CD8-positive, alpha-beta T cell (primary cell): ENCODE measurements at places on chromosomes 3 and 15. TPM values are rescaled to one million over a fixed set of nuclear protein-coding genes. Genes with fewer than 3 reads are reported as not detected.

DNA sequence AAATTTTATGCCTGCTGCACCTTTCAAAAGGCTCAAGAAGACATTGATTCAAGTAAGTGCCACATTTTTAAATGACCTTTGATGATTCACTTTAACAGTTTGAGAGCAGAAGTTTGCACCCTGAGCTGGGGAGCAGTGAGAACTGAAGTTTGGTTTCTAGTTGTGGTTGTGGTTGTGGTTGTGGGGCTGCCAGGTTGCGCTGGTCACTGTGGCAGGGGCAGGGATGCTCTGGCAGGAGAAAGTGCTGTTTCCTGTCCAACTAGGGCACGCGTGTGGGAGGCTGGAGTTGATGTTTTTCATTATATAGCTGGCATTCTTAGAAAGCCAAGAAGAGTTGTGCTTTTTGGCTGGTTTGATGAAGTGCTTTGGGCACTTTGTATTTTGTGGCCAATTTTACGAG, 339.7 kb upstream of the NR2F2 start:
- no peak for DNase-seq

CDCP1 gene
- total RNA-seq, result not detected

DNA sequence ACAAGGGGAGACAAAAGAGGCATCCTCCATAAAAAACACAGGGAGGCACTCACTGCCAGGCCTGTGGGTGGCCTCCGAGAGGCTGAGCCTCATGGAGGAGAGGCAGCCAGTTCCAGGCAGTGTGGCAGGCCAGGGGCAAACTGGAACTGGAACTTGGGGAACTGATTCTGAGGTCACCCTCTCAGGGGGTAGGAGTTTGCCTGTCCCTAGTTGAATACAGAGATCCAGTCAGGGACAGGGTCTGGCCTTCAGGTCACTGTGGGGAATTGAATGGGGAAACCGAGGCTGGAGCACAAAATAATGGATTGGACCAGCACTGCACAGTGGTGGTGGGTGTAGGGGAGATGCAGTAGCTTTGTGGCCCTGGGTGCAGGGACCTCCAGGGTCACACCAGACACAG, 58.7 kb downstream of the TPRA1 start:
- DNase-seq, result no peak

- DNase-seq, result no peak
These were observed 53.6 kb downstream of the GHSR start for GRCh38 chr3:172394692-172395091.

DNA sequence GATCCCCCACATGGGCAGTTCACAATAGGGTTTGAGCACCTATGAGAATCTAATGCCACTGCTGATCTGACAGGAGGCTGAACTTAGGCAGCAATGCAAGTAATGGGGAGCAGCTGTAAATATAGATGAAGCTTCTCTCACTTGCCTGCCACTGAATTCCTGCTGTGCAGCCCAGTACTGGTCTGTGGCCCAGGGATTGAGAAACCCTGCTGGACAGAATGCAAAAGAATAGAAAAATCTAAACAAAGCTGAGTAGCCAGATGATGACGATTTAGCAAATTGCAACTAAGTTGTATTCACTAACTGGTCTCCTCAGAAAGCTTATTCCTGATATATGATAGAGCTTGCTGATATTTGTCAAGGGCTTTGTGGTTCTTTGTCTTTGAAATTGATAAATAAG, 34.3 kb upstream of the APH1B start:
- DNase-seq, result no peak

DNA sequence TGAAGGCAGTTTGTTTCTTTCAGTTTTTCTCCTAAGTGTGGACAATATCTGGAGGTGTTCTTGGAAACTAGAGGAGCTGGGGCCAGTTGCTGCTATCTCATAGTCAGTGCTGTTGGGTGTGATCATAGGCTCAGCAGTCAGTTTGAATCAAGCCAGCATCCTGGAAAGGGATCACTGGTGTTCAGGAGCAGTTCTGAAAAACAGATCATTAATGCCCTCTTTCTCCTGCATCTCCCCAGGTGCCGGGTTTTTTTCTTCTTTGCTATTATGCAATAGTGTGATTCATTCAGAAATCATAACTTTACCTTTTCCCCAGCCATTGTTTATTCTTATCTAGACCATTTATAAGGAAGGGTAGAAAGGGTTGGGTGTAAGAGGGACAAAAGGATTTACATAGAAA, 24.0 kb downstream of the LNP1 start:
- no peak for DNase-seq

DNA sequence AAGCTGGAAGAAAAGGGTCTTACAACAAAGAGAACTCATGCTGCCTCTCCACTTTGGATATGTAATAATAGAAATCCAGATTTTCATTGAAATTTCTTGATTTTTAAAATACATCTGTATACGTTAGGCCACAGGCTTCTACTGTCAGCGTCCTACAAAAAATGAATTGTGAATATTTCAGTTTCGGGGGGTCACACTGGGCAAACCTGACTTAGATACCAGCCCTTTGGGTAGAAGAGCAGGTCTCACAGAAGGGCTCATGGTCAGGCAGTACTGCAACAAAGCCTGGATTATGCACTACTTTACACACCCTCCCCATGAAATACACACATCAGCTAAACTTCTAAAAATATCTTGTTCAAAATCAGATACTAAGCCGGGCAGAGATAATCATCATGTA, 294.5 kb downstream of the FHIT start:
- DNase-seq, result no peak

GRCh38 chr3:98057631-98058030, 22.5 kb upstream of the GABRR3 start:
- DNase-seq, result no peak

DNA sequence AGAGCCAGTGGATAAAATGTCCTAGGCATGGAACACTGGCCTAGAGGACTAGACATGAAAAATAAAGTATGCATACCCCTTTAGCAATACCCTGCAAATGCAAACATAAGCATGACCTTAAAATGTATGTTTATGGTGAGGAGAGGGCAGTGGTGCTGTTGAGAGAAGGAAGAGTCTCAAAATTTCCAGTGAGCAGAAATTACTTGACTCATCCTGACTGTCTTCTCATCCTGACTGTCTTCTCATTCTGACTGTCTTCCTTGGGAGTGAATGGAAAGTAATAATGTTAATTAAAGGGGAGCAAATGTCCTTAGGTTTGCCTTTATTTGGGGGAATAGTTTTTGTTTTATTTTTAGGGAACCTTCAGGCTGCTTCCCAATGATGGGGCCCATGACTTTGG, 121.5 kb upstream of the GALNT15 start:
- no peak for DNase-seq

- no peak for DNase-seq
These were observed 44.5 kb downstream of the CMSS1 start for GRCh38 chr3:99862208-99862607.

- DNase-seq, result no peak
These were observed 20.0 kb downstream of the SLC28A1 start for GRCh38 chr15:84904419-84904818.

IL17RE gene
- 3.1 TPM for total RNA-seq

DNASE1L3 gene
- total RNA-seq, result not detected

DNA sequence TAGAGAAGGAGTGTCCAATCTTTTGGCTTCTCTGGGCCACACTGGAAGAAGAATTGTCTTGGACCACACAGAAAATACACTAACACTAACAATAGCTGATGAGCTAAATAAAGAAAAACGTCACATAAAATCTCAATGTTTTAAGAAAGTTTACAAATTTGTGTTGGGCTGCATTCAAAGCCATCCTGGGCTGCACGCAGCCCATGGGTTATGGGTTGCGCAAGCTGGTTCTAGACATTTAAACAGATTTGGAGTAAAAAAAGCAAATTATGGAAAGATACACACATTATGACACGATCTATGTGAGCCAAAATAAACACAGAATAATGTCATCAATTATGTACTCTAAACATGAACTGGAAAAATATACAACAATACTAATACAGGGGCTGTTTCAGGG, 703.3 kb upstream of the LMCD1 start:
- DNase-seq, result no peak

DNA sequence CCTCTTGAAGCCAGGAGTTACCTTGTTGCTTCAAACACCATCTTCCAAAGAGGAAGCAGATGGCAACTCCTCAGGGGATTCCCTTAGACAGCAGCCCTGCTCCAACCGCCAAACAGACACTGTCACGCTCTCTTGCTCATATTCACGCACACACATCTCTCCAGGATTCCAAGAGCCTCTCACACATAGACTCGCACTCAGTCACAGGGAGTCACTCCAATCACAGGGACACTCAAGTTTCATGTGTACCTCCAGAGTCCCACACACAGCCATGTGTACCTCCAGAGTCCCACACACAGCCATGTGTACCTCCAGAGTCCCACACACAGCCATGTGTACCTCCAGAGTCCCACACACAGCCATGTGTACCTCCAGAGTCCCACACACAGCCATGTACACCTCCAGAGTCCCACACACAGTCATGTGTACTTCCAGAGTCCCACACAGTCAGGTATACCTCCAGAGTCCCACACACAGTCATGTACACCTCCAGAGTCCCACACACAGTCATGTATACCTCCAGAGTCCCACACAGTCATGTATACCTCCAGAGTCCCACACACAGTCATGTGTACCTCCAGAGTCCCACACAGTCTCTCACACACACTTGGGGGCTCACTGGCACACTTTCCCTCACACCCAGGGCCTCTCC, 6.1 kb downstream of the VWA5B2 start:
- no peak for DNase-seq

- DNase-seq, result no peak
These were observed 49.5 kb upstream of the SEC13 start for GRCh38 chr3:10370429-10370828.

GRCh38 chr3:37499061-37499785, 324.8 kb upstream of the LRRFIP2 start:
- no peak for DNase-seq

LMAN1L gene
- not detected for total RNA-seq

DNA sequence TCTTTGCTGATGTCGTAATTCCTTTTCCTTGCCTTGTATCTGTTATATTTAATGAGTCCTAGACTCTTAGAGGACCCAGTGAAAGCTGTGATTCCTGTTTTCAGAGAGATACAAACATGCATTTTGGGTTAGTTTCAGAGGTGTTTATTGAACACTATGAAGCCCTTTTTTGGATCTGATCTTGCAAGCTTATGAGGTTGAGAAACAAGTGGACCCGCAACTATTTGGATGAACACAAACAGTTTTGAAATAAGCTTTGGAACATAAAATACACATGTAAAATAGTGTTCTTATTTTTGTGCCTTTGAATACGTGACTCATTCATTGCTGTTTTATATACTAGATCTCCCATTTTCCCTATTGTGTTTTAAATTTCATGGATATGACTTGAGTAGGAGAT, 33.5 kb downstream of the SNRK start:
- no peak for DNase-seq

GRCh38 chr3:42701371-42702065, 1.1 kb downstream of the HHATL start:
- DNase-seq, result peak; percentile 67

CFAP91 gene
- total RNA-seq, result not detected

STX19 gene
- total RNA-seq, result not detected

DNA sequence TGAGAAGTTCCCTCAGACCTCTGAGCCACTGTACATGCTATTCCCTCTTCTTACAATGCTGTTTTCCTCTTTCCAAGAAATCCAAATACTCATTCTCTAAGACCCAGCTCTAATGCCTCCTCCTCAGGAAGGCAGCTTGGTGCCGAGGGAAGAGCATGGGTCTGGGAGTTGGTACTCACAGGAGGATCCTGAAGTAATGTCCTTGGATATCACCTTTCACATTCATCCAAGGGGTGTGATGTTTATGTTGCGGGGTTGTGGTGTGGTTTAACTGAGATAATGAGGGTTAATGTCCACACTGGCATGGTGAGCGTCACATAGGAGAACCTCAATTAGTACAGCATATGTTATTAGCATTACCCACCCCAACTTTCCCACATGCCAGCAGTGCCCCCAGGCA, 31.9 kb downstream of the MYL3 start:
- no peak for DNase-seq

DNA sequence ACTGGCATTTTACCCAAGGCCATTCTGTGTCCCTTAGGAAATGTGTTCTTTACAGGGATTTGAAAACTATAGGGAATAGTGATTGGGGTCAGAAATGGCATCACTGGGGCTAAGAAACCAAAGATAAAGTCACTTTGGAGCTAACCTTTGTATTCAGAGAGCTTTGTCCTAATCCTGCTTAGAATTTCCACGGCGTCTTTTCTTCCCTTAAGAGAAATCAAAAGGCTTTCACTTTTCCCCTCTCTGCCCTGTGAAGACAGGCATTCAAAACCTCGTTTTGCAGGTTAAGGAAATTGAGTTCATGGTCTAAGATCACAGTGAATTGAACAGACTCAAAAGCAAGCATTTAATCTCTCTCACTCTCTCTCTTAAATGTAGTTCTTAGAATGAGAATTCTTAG, 182.5 kb downstream of the VGLL4 start:
- no peak for DNase-seq

GABRR3 gene
- not detected for total RNA-seq

CCPG1 gene
- 37.6 TPM for total RNA-seq

DNA sequence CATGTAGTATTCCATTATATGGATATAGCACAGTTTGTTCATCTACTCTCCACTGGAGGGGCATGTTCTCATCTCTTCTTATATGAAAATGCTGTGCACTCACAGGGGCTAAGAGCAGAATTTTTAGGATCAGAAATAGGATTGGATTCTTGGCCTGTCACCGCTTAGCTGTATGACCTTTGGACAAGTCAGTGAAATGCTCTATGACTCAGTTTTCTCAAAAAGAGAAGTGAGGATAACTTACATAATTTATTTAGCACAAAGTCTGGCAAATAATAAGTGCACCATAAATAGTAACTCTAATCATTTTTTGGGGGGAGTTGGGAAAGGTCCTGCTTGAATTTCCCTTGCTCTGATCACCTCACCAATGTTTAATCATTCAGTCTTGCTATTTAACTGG, 103.7 kb upstream of the LRIG1 start:
- DNase-seq, result no peak

DNA sequence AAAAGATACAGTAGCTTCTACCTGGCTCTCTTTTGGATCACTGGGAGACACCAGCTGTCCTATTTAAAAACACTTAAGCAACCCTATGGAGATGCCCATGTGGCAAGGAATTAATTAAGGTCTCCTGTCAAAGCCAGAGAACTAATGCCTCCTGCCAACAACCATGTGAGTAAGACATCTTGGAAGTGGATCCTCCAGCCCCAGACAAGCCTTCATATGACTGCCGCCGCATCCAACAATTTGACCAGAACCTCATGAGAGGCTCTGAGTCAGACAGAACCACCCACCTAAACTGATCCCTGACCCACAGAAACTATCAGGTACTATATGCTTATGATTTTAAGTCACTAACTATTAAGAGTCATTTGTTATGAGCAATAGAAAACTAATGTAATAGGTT, 22.3 kb downstream of the IFT80 start:
- DNase-seq, result no peak

DNA sequence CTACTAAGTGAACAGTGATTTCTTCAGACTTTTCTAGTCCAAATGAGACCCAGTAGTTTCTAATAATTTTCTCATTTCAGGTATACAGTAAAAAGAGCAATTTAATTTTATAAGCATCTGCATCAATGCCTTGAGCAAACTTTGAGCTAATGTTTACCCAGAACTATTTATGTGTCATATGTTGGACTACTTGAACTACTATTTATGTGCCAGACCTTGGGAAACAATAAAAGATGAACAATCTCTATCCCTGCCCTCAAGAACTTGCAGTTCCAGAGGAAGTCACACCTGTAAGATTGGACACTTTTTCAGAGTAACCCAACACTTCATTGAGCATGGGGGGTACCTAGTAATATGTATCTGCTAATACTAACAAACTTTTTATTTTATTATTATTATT, 2.3 kb upstream of the UBE3A start:
- no peak for DNase-seq

- DNase-seq, result no peak
These were observed 643.7 kb upstream of the NAALADL2 start for GRCh38 chr3:174215456-174215855.
